Activated T-helper 1 cell treated with Interleukin-2 at 50 U/mL for 16 hours (primary cell): ENCODE measurements at places on chromosomes 5 and 9.

GRCh38 chr5:136012041-136012804 lies 16.6 kb upstream of the TGFBI start:
- DNase-seq, result no peak

DNA sequence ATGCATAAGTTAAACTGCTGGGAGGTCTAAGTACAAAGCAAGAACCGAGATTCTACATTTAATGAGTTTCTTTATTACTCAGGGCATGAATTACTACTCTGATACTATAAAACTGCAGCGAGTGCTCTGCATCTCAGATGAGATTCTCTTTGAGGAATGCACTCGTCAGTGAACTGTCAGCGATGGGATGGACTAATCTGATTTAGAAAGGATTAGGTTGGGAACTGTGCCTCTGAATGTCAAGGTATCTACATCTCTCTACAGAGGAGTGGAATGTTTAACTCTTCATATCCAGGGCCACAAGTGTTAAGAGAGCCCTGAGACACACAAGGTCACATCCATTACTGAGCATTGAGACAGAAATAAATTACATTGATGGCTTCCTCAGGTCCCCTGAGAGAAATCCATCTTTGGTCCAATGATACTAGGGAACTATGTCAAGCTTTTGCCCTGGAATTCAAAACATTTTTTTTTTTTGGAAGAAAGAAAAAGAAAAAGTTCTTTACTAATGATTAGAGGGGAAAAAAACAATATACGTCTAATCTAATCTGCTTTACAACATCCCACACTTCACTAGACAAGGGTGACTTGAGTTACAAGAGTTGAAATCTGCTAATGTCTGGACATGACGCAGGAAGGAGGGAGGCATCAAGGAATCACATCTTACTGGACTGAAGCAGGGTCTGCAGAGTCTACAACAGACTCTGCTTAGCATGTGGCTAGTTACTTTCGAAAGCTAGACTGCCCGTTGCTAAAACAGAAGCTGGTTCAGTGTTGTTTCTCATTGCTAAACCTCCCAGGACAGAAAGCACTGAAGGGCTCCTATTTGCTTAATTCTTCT lies 270.0 kb upstream of the TLE4 start:
- no peak for DNase-seq

- no peak for DNase-seq
Measured at GRCh38 chr5:154308443-154309370, 118.2 kb downstream of the GALNT10 start.

- no peak for DNase-seq
Measured at GRCh38 chr5:147567917-147568598, 58.2 kb upstream of the DPYSL3 start.

GRCh38 chr9:36894695-36895310 lies 139.3 kb downstream of the PAX5 start:
- no peak for DNase-seq

GRCh38 chr5:173830421-173830820 lies 57.7 kb upstream of the CPEB4 start:
- DNase-seq, result no peak

- DNase-seq, result no peak
Measured at GRCh38 chr5:126391386-126391785, 31.8 kb upstream of the GRAMD2B start.

DNA sequence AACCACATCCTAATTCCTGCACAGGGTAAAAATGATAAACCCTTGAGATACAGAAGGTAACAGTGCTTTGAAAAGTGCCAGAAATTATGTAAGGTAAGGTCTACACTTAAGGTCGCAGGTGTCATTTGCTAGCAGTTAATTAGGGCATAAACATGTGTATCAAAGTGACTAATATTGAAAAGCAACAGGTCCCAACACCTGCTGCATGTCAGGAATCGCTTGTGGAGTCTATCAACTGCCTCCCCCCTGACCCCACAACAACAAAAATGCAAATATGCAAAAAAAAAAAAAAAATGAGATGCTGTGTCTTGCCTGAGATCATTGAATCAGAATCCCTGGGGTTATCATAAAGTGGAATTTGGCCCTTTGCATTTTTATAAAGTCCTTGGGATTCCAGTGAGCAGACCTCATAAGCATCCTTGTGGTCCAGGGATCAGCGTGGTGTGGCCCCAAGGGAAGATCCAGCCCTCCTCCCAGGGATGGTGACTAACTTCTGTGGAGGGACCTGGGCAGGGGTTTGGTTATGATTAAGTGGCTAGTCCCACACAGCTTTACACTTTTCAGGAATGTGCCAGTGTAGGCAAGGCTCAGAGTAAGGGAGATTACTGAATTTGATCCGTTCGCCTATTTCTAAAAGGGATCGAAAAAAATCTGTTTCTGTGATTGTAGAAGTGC lies 92.5 kb upstream of the TNFSF8 start:
- no peak for DNase-seq

- DNase-seq, result no peak
Measured at GRCh38 chr5:171688696-171689495, 96.7 kb upstream of the SMIM23 start.

DNA sequence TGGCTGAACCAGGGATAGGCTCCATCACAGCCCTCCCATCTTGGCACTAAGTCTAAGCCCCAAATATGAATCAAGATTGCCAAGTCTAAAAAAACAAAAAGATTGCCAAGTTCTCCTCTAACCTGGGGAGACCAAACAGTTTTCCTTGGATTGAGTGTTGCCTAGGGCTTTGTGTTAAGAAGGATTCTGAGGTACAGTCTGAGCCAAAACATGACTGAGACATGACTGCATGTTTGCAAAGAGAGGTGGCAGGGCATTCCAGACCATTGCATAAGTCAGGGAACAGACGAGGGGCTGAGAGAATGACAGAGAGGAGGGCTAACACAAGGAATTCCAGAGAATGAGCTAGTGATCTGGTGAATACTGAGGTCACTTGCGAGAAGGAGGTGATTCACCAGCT lies 11.4 kb downstream of the LAMC3 start:
- no peak for DNase-seq

DNA sequence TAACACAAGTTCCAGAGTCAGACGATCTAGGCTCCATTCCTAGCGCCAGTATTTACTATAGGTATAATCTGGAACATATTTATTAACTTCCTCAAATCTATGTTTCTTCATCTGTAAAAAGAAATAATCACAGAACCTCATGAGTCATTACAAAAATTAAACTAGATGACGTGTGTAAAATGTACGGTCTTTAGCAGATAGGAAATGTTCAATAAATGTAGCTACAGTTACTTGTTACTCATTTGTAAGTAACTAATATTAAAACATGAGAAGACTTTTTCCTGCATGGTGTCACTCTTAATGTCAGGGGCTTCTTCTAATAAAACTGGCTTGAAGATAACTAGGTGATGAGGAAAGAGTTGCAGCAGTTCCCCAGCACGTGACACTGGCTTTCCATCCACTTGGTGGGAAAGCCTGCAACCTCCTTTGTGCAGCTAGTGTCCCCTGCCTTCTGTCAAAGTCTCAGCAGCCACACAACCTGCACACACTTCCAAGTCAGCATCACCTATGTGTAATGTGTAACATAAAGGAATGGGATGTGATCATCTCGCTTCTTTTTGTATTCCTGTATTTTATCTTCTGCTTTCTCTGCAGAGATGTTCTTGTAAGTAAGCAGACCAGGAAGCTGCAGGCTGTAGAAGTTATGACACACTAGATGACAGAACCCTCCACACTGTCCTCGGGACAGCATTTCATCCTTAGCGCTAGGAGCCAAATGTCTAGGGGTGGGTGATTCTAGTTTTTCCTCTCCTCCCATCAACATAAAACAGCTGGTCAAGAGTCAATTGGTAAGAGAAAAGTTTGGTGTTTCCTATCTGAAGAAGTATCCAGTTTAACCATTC lies 1.8 kb upstream of the JAKMIP2 start:
- DNase-seq, result no peak

GRCh38 chr5:180366326-180366725 lies 13.2 kb upstream of the GFPT2 start:
- DNase-seq, result no peak
